ENCODE measurements at places on chromosomes 16 and 17.
A peak's percentile ranks its signal among the peaks of the same experiment; 100 is the strongest.

- DNase-seq = no peak
Measured at GRCh38 chr16:84026606-84027005, 16.0 kb downstream of the SLC38A8 start.

- no peak for DNase-seq
Measured at GRCh38 chr16:88531931-88532433, 38.2 kb upstream of the ZC3H18 start.

DNA sequence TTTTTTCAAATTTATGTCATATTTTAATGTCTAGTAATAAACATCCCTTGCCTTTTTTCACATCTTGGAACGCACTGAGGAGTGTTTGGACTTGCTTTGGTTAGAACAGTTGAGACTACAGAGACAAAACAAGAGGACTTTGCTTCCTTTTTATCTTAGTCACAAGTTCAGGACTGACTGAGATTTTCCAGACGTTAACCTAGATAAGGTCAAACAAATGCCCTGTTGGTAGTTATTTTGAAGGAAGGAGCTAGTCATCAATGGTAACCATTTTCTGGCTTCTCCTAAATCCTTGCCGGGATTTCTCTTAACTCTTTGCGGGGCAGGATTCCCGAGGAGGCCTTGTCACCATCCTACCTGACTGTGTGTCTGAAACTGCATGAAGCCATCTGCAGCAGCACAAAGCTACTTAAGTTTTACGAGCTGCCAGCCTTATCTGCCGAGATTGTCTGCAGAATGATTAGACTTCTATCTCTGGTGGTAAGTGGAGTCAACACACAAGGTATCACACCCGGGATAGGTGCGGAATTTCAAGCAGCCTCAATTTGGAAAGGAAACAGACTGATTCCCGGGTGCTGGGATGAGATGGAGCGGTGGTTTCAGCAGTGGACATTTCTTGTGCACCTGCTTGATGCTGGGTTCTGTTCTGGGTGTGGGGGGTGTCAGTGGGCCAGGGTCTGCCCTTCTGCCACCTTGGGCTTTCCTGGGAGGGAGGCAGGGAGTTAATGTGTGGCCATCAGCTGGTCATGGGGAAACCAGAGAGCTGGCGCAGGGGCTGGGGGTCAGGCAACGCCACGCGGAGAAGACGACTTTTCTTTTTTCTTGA is 48.3 kb downstream of the RNF213 start:
- no peak for DNase-seq

GRCh38 chr16:73743665-73744496 is 552.7 kb upstream of the PSMD7 start:
- no peak for DNase-seq

DNA sequence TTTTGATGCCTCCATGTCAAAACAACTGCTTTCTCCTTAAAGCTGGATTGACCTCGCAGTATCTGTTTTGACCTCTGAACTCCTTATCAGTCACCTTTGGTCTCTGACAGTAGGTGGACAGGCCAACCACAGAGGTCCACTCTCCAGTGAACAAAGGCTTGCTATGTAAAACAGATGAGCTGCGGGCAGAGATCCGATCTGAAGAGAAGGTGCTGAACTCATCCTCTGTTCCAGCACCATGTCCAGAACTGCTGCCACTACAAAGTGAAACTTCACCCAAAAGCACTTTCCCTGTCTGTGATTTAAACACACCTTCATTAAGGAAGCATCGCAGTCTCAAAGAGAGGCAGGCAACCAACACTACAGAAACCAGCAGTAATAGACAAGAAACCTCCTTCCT is 117.3 kb upstream of the CORO6 start:
- DNase-seq = no peak

- DNase-seq = no peak
Measured at GRCh38 chr17:41772218-41772585, 14.3 kb downstream of the JUP start.

- DNase-seq = no peak
Measured at GRCh38 chr16:9366048-9366969, 274.9 kb downstream of the HAPSTR1 start.

GRCh38 chr17:78532311-78532710 is 44.9 kb downstream of the DNAH17 start:
- DNase-seq = no peak

- DNase-seq = peak; percentile 23
Measured at GRCh38 chr17:68431661-68432071, 25.6 kb downstream of the WIPI1 start.

DNA sequence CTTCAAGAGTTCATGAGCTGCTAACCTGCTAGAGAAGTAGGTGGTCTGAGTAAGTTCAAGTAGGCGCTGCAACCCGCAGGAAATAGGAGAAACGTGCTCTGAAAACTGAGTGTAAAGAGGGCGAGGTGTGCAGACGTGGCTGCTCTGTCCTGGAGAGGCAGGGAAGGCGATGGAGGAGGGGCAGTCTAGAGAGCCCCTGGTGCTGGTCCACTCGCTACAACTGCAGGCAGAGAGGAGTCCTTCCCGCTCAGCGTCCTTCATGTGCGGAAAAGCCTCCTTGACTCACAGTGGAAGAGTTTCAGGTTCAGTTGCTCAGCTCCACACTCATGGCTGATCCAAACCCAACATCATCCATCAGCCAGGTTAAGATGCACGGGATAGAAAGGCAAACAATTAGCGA is 12.1 kb downstream of the ABCA3 start:
- no peak for DNase-seq

DNA sequence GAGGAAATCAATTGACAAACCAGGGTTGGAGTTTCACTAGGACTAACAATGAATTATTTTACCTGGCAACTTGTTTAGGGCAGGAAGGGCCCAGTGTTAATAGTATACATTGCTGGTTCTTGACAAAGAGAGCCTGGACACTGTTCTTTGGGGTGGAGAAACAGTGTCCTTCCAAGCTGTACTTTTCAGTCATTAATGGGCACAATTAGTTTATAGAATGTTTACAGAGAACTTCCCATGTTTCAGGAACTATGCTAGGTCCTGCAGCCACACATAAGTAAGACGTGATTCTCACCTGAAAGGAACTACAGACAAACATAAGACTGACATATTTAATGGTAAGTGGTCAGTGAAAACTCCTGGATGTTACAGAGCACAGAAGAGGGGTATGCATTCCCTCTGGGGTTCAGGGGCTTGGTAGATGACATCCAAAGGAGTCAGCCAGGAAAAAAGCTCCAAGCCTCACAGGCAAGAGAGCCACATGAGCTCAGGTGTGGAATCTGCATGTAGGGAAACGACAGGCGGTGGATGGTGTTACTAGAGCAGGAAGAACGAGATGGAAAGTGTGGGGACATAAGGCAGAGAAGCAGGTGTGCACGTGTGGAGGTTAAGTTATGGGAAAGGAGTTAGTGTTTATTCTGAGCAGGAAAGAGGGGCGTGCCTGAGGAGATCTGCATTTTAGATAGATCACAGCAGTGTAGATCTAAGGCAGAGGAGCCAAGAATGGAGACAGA is 3.8 kb upstream of the DYNLL2 start:
- no peak for DNase-seq

DNA sequence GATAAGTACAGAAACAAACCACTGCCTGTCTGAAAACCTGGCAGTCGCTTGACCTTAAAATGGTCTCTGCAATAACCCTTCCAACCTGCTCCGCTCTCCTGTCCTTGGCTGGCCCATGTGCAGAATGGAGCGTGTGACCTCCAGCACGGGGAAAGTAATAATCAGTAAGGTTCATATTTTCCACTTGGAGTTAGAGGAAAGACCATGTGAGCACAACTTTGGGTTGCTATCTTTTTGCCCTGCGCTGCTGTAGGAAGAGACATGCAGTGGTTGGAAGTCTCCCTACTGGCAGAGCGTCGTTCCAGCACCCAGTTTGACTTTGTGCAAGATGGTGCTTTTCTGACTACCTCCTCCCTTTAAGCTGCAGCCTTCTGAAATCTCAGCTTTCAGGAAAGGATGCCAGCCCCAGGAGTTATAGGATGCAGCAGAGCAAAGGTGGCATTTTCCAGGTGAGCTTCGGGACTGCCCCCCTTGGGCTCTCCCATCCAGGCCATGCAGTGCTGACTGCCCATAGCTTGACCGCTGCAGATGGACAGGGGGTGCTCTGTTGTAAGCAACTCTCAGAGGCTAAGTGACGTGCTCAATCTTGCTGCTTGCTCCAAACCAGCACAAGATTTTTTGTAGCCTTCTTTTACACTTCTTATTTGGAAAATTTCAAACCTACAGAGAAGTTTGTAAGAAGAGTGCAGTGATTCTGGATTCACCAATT is 110.7 kb upstream of the NOL11 start:
- no peak for DNase-seq

- DNase-seq = no peak
Measured at GRCh38 chr16:13036600-13036999, 135.2 kb downstream of the SHISA9 start.

Measured in H54 (cell line).